ENCODE measurements at places on chromosomes 7 and 10. TPM values are rescaled to one million over a fixed set of nuclear protein-coding genes. Genes with fewer than 3 reads are reported as not detected.

GRCh38 chr10:102678842-102679289 lies 34.6 kb downstream of the TRIM8 start:
- peak; percentile 85 for DNase-seq

GRCh38 chr10:121339114-121339513 lies 259.1 kb downstream of the FGFR2 start:
- no peak for DNase-seq

GPR26 gene
- 0.05 TPM for total RNA-seq

DNA sequence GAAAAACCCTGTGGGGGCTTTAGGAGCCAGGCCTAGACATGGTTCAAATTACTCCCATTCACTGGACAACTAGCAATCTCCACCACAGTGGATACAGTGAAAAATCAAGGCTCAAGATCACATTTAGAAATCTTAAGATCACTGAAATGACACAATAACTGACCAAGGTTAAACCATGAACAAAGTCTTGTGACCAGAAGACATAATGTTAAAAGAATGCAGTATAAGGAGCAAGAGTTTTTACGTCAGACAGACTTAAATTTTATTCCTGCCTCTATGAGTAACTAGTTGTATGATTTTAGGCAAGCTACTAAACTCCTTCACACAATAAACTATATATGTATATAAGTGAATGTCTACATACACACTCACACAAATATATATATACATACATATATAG lies 68.5 kb downstream of the MICU1 start:
- DNase-seq, result no peak

- DNase-seq, result no peak
These were observed 165.0 kb upstream of the HDAC9 start for GRCh38 chr7:18330548-18330947.

FXYD4 gene
- not detected for total RNA-seq

TAS2R3 gene
- total RNA-seq, result 0.74 TPM

SUN1 gene
- 150 TPM for total RNA-seq

OR2A5 gene
- total RNA-seq, result not detected

All from endothelial cell (in vitro differentiated cells).